ENCODE measurements at places on chromosomes 2 and 18. TPM values are rescaled to one million over a fixed set of nuclear protein-coding genes. Genes with fewer than 3 reads are reported as not detected.

GRCh38 chr2:223855426-223855825, 18.0 kb upstream of the AP1S3 start:
- DNase-seq: no peak

DNA sequence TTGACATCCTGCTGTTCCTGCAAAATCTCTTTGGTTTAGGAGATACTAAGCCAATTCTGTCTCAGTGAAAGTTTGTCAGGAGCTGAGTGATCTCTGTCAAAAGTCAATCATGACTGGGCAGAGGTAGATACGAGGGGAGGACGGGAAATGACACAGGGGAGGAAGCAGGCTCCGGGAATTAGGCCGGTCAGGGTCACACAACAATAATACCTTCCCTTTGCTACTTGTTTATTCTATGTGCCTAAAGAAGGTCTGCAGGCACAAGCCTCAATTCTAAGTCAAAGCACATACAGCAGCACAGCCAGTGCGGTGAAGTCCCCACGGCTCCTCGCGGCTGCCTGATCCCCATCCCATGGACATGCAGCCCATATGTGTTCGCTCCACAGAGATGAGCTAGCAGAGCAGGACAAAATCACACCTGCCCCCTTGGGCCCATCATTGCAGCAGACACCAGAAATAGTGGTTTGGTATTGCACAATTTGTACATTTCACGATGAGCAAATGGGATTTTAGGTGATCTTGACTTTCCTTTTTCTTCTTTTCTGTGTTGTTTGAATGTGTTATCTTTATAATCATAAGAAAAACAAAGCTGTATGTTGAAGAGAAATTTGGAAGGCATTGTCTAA, 141.4 kb downstream of the VAPA start:
- DNase-seq: no peak

DNA sequence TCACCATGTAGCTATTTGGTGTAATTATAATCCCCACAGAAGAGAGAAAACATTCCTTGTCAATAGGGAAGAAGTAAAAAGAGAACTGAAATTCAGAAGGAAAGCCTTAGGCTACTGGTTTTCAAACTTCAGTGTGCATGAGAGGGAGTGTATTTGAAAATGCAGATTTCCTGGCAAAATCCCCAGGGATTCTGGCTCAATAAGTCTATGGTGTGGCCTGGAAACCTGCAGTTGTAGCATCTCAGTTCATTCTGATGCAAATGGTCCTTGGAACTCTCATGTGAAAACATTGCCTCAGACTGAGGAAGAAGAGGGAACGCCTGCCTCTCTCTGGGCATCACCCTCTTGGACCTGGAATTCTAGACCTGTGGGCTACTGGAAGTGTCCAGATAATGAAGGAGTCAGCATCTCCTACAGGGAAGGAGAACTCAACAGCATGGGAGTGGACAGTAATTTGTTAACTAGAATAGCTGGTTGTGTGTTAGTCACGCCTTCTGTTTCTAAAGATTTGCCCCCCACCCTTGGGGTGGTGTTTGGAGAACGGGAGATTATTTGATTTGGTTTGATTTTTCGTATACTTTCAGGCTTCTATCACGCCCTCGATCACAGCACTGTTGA, 21.3 kb downstream of the COL4A3 start:
- no peak for DNase-seq

The ALLC gene
- not detected for total RNA-seq

The KCNF1 gene
- not detected for total RNA-seq

DNA sequence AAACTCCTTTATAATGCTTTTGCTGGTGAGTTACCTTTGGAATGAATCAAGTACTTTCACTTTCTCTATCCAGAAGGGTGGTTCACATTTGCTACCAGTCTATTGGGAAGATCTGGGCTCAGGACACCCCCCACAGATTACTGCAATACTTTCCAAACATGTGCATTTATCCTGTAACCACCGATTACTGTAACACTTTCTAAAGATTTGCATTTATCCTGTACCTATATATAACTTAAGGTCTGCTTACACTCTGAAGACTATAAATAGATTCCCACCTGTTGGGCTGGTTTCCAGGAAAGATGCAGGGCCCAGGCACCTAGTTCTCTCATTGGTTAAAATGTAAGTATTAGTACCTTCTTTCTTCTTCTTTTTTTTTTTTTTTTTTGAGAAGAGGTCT, 113.0 kb upstream of the NEDD4L start:
- DNase-seq: no peak

The LYPD6 gene
- total RNA-seq: not detected

GRCh38 chr2:135762022-135762421, 20.4 kb downstream of the UBXN4 start:
- DNase-seq: no peak

DNA sequence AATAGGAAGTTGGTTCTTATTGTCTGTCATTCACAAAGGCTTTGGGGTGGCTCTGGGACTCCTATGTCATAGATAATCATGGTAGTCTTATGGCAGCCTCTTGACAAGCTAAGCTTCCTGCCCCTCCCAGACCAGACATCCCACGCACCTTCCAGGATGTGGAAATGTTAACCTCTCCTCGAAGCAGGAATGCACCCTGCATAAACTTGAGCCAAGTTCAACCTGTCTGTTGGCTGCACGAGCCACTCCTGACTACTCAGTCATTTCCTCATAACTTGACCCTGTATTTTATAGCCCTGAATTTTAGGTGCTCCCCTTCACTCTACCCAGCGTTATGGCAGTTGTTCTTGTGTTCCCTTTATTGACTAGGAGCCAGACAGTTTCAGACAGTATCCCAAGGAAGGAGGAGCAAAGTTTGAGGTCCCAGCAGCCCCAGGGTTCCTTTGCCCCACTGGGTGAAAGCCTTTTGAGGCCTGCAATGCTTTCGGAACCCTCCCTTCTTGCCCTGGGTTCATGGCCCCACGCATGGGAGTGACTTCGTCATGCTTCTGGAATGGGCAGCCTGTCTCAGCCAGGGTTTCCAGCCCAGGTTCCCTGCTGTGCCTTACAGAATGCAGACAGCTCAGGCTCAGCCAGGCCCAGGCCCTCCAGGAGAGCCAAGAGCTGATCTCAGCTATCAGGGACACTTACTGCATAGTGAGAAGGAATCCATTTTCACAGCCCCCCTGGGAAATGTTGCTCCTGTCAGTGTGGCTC, 15.6 kb upstream of the INO80C start:
- no peak for DNase-seq

DNA sequence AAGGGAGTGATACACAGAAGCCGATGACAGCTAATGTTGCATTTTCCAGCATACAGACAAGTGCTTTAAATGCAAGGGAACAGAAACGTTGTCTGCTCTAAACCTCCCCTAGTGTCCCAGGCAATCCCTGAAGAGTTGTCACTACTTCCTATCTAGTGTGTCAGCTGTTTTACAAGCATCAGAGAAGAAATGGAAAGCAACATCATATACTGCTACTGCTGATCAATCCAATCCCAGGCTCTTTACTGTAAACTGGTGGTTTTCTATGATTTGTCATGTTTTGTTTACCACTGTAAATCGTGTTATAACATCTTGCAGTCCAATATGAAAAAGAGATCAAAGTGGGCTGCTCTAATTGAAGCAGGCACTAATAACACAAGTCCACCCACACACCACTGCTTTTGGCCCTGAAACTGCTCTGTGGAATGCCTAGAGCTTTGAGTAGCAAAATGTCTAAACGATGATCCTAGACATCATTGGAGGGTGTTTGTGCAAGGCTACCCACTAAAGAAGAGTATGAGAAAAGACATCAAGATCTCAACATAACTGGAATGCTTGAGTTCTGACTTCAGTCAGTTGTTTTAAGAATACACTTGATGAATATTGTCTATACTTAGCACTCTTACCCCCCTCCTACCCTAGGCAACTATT, 18.1 kb upstream of the ROCK1 start:
- no peak for DNase-seq

- no peak for DNase-seq
Measured at GRCh38 chr2:78992451-78992806, 33.1 kb upstream of the REG3G start.

GRCh38 chr2:30663806-30664205, 143.4 kb downstream of the CAPN13 start:
- DNase-seq: no peak

DNA sequence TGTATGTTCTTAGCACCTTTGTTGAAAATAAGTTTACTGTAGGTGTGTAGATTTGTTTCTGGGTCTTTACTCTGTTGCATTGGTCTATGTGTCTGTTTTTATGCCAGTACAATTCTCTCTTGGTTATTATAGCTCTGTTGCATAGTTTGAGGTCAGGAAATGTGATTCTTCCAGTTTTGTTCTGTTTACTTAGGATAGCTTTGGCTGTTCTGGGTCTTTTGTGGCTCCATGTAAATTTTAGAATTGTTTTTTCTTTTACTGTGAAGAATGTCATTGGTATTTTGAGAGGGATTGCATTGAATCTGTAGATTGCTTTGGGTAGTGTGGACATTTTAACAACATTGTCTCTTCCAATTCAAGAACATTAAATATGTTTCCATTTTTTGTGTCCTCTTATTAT, 69.1 kb downstream of the ANKRD62 start:
- no peak for DNase-seq

Measured in T-helper 17 cell (primary cell).